ENCODE measurements at places on chromosomes 4 and X.
A peak's percentile ranks its signal among the peaks of the same experiment; 100 is the strongest.

GRCh38 chr4:68877555-68877954 is 61.8 kb downstream of the UGT2B10 start:
- DNase-seq: no peak

DNA sequence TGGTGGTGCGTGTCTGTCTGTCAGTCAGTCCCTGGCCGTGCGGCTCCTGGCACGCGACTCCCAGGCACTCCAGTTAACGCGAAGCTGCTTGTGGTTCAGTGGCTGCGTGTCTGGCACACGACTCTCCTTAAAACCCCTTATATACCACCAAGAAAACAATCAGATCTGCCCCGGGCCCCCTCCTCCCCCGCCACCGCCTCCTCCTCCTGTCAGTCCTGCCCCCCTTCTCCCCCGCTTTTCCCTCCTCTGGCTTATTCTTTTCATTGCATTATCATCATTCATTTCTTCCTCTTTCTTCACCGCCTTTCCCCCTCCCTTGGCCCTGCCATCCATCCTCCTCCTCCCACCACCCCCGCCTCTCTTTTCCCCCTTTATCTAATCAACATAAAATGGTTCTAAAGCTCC is at the start of gene NEUROG2:
Gene NEUROG2, minus strand, starts transcription at position 115 of the 405 bp plus-strand sequence. CDS start 705 bp downstream, outside the sequence.
- no peak for DNase-seq

GRCh38 chr4:113955948-113956347 is 23.5 kb downstream of the ARSJ start:
- DNase-seq: no peak

- DNase-seq: no peak
Observed at GRCh38 chr4:38943343-38943742, 75.7 kb downstream of the FAM114A1 start.

- no peak for DNase-seq
Observed at GRCh38 chr4:185017964-185018772, at the start of gene HELT. HELT (plus strand) TSS chr4:185018490; CDS start chr4:185018929, 439 bp downstream.

DNA sequence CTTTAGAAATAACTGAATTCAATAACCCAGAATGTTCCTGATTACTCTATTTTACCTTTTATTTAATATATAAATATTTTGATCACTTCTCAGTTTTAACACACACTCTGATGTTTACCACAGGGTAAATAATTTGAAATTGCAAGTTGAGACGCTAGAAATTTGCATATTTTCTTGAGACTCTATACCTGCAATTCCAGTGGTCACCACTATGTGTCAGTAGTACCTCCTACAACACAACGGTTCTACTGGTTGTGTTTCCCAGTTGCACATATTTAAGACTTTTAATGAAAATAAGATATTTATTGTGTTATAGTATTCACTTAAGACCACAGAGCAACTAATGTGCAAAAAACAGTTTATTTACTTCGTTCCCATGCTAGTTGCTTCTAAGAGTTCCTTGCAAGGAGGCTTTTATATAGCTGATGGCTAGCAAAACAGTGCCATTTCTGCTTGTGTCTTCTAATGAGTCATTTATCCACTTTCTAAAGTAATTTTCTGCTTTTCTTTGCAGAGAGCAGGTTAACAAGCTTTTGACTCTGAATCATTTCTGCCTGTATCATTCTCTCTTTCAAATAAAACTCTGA is 98.9 kb upstream of the PDLIM3 start:
- no peak for DNase-seq

DNA sequence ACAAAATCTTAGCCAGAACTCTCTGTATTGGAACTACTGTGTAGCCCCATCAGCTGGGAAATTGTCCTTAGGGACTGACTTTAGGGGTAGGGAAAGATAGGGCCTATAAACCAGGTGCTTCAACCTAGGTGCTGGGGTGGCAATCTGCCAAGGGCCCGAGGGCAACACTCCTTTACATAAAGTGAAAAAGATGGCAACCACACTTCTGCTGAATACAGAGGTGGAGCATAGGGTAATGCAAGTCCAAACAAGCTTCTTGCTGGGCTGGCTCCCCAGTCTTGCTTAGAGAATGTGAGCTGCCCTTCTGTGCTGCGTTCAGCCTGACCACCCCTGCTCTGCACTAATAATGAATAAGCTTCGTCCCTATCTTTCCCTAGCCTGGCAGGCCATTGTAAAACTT is 9.8 kb downstream of the ZBTB33 start:
- no peak for DNase-seq

- DNase-seq: no peak
Observed at GRCh38 chr4:109989618-109990017, 76.9 kb downstream of the EGF start.

- DNase-seq: no peak
Observed at GRCh38 chrX:135437867-135438733, 16.4 kb downstream of the SMIM10L2A start.

DNA sequence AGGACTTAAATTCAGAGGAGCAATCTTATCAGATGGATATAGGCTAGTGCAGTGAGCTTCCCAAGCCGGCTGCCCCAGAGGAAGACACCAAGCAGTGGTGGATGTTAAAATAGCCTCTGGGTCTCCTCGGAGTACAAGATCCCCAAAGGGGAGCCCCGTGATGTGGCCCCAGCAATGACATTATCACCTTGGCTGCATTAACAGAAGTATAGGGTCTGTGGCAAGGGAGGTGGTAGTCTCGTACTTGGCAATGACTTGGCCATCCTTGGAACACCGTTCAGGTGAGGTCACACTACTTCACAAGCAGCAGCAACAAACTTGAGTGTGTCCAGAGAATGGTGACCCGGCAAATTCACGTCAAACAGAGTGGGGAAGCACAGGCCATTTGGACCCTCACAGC is 67.8 kb downstream of the PSAPL1 start:
- no peak for DNase-seq

DNA sequence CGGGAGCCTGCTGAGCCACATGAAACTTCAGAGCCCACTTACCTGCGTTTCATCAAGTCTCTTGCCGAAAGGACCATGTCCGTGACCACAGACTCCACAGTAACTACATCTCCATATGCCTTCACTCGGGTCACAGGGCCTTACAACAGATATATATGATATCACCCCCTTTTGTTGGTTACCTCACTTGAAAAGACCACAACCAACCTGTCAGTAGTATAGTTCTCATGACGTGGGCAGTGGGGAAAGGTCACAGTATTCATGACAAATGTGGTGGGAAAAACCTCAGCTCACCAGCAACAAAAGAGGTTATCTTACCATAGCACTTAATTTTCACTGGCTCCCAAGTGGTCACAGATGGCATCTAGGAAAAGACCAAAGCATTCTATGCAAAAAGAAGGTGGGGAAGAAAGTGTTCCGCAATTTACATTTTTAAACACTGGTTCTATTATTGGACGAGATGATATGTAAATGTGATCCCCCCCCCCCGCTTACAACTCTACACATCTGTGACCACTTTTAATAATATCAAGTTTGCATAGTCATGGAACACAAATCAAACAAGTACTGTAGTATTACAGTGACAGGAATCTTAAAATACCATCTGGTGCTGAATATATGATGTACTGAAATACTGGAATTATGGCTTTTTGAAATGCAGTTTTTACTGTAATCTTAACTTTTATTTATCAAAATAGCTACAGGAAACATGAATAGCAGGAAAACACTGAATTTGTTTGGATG is 129.9 kb downstream of the TET2 start:
- DNase-seq: no peak

DNA sequence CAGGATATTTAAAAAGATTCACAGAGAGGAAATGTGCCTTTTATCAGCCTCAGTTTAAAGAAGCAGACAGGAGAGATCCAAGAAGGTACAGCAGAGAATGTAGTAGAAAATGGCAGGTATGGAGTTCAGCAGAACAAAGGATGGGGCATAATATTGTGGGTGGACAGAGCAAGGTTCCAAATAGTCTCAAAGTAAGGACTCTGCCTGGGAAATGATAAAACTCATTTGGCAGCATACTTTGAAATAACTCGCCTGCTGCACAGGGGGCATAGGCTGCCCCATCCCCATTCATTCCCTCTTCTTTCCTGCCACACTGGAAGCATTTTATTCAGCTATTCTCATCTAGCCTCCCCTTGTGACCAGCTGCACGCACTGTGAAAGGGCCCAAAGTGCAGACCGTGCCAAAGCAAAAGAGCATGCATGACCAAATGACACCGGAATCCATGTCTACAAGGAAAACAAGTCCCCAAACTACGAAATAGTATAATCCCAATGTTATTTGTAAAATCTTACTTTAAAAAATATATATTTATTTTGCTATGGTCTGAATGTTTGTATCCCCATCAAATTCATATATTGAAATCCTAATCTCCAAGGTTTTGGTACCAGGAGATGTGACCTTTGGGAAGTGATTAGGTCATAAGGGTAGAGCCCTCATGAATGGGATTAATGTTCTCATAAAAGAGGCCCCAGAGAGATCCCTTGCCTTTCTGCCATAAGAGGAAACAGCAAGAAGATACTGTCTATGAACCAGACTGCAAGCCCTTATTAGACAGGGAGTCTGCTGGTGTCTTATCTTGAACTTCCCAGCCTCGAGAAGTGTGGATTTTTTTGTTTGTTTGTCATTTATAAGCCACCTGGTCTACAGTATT is 77.4 kb upstream of the PRSS48 start:
- DNase-seq: no peak

DNA sequence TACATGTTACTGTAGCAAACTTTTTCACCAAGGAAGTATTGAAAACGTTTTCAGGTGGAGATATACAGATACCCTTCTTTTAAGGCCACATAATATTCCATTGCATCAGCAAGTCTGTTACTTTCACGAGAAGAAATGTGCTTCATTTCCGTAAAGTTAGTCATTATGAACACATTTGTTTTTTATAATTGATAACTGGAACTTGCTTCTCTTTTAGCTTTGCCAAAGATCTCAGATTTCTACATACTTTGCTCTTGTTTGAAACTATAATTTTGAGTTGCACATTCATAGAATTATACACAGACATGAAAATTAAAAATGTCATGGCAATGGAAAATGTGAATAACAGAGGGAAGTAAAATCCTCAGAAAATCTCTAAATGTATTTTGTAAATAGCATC is 128.7 kb upstream of the GIMD1 start:
- DNase-seq: no peak

GRCh38 chrX:12894074-12895030 is 12.1 kb upstream of the TLR8 start:
- peak; percentile 29 for DNase-seq

GRCh38 chrX:107729558-107730297 is 45.9 kb downstream of the TSC22D3 start:
- no peak for DNase-seq
